ENCODE measurements at places on chromosomes 16 and 17.

GRCh38 chr17:83076938-83077337, 2.5 kb upstream of the METRNL start:
- peak; percentile 7 for DNase-seq

DNA sequence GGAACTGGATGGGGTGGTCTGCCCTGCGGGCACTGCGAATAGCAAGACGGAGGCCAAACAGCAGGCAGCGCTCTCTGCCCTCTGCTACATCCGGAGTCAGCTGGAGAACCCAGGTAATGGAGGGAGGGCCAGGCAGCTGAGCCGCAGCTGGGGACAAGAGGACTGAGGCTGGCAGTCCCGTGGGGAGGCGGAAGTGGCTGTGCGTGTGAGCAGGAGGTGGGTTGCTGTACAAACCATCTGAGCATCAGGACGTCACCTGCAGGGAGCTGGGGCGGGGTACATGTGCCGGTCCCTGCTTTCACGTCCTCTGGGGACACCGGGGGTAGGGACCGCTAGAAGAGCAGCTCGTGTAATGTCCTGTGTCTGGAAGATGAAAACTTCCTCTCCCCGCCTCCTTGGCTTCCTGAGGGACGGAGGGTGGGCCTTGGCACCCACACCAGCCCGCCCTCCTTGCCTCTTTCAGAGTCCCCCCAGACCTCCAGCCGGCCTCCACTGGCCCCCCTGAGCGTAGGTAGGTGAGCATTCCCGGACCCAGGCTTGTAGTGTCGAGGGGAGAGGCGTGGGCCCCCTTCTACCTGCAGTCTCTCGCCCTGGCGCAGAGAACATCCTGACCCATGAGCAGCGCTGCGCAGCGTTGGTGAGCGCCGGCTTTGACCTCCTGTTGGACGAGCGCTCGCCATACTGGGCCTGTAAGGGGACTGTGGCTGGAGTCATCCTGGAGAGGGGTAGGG, 3.7 kb downstream of the ADAD2 start:
- DNase-seq: no peak

GRCh38 chr16:9441012-9441411, 349.6 kb downstream of the HAPSTR1 start:
- no peak for DNase-seq

GRCh38 chr17:80327518-80327917, 66.9 kb downstream of the RNF213 start:
- DNase-seq: no peak

GRCh38 chr16:22665048-22665797, 148.7 kb upstream of the HS3ST2 start:
- no peak for DNase-seq

DNA sequence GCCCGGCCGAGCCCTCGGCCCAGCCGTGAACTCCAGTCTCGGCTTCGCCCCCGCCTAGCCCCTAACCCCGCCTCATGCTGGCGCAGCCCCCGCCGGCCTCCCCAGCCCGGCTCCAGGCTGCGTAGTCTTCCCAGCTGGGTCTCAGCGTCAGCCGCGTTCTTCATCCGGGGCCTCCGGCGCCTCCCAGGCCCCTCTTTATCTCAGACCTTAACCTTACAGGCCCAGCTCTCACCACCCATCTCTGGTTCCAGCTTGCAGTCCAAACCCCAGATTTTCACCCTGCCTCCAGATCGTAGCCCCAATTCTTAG, at the start of gene PROCA1:
TSS of gene PROCA1 (minus strand) at position 166 of the 309 bp plus-strand sequence. CDS start 228 bp downstream, outside the sequence.
- no peak for DNase-seq

GRCh38 chr17:61465550-61466237, 13.5 kb downstream of the TBX4 start:
- DNase-seq: no peak

DNA sequence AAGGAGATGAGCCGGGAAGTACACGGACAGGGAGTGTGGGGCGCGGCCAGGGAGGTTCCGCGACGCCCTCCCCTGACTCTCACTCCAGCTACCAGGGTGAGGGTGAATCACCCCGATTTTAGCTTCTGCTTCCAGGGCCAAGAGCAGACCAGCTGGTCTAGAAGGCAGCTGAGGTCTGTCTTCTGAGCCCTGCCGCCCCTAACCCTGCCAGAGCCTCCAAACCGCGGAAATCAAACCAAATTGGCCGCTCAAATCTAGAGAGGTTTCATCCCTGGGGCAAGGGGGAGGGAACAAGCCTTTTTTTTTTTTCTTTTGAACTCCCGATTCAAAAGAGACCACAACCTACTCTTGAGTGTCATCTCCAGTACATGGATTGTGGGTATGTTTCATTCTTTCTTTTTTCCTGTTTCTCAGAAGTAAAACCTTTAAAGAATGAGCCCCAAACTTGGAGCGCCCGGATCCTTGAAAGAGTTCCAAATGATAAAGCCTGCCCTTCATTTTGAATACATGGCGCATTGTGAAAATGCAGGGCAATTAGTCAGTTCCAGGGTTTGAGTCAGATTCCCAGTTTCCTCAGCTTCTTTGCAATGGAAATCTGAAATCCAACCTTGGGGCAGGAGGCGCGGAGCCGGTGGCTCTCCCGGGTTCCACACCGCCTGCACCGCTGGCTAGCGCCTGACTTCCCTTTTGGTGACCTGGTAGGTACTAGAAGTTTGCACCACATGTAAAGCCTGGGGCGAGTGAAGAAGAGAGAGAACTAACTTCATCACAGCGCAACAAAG, 16.5 kb upstream of the ZFHX3 start:
- no peak for DNase-seq

- peak; percentile 69 for DNase-seq
Measured at GRCh38 chr16:27154705-27155521, 48.4 kb upstream of the KDM8 start.

GRCh38 chr16:53511084-53511402, 8.0 kb upstream of the AKTIP start:
- DNase-seq: no peak

GRCh38 chr16:11050944-11051343, 106.6 kb downstream of the CLEC16A start:
- no peak for DNase-seq

DNA sequence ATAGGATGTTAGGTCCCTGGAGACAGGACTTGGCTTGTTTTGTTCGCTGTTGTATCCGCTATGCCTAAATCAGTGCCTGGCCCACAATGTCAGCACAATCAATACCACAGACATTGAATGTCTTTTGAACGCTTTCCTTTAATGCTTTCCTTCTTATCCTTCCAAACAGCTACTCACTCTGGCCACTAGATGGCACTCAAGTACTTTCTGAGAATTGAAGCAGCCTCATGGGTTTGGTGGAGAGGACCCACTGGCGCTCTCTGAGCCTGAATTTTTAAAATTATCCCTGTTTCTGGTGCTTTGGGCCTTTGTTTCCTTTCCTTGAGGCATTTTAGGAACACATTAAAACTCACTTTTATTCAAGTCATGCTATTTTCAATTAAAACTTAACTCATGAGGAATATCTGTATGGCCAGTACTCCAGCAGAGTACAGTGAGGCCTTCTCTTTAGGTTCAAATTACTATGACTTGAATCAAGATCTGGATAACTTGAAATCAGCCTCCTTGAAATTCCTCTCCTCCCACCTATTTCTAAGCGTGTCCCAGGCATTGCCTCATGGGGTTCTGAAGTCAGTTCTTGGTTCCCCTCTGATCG, 3.2 kb upstream of the NLRP1 start:
- peak; percentile 83 for DNase-seq

DNA sequence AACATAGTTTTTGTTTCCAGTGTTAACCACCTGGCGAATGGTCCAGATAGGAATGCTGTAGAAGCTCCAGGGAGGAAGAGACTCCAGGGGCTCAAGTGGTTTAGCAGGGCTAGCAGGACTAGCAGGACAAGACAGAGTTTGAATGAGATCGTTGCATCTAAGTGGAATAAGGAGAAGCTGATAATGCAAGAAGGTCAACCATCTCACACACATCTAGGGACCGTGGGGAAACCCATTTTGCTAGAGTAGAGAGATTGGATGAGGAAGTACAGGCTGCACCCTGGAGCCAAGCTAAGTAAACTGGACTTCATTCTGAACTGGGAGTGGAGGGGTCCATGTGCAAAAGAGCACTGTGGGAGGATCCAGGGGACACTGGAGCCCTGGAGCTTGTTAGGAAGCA, 86.1 kb upstream of the HSBP1 start:
- no peak for DNase-seq

DNA sequence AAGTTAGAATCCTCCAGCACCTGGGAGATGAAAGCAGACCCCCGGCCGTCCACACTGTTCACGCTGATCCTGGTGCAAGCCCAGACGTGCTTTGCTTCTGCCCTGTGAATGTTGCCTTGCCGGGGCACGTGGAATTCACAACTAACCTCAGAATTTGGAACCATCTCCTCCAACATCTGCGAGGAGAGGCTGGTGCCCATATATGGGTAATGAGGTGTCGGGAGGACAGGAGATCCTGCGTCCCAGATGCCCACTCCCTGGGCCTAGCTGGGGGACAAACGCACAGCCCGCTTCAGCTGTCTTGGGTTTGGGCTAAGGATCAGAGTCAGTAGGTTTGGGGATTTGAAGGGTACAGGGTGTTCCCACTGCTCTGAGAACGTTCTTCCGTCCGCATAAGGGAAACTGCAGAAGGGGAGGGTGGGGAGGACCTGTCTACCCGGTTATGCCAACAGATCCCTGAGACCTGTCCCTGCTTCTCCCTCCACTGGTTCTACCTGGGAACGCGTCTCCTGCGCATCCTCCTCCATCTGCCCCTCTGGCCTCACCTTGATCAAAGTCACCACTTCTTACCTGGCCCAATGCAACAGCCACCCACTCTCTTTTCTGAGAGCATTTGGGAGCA, 14.1 kb downstream of the PPL start:
- DNase-seq: no peak

DNA sequence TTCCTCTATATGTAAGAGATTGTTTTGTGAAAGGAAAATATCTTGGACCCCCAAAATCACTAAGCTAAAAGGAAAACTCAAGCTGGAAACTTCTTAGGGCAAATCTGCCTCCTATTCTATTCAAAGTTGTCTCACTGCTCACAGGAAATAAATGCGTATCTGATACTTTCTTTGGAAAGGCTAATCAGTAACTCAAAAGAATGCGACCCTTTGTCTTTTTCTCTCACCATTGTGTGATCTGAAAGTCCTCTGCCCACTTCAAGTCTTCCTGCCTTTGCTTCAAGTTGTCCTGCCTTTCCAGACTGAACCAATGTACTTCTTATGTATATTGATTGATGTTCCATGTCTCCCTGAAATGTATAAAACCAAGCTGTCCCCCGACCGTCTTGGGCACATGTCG, 157.3 kb downstream of the KIF2B start:
- no peak for DNase-seq

- DNase-seq: no peak
Measured at GRCh38 chr17:4856271-4856936, 23.3 kb downstream of the MINK1 start.

DNA sequence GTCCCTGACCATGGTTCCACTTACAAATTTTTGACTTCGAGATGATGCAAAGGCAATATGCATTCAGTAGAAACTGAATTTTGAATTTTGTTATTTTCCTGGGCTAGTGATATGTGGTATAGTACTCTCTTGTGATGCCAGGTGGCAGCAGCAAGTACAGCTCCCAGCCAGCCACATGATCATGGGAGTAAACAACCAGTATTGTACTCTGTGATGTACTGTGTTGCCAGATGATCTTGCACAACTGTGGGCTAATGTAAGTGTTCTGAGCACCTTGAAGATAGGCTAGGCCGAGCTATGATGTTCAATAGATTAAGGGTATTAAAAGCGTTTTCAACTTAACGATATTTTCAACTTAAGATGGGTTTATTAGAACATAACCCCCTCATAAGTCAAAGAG, 250.8 kb downstream of the STX8 start:
- no peak for DNase-seq

GRCh38 chr16:69323415-69323814, 7.0 kb downstream of the PDF start:
- no peak for DNase-seq

DNA sequence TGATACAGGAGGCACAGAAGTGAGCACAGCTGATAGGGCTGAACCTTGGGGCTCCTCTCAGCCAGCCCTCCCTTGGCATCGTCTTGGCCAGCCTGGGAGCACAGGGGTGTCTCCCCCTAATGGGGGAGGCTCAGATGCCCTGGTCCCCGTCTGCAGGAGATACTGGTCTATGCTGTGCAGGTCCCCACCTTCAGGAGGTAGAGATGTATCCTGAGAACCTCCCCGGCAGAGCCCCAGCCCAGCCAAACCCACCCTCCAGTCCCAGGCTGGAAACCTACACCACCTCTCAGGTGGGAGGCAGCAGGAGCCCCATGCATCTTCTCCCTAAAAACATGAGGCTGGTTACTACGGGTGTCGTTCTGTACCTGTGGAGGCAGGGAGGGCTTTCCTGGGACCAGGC, 38.7 kb downstream of the ABCC6 start:
- no peak for DNase-seq

- no peak for DNase-seq
Measured at GRCh38 chr16:87766485-87766797, 655 bp upstream of the KLHDC4 start.

DNA sequence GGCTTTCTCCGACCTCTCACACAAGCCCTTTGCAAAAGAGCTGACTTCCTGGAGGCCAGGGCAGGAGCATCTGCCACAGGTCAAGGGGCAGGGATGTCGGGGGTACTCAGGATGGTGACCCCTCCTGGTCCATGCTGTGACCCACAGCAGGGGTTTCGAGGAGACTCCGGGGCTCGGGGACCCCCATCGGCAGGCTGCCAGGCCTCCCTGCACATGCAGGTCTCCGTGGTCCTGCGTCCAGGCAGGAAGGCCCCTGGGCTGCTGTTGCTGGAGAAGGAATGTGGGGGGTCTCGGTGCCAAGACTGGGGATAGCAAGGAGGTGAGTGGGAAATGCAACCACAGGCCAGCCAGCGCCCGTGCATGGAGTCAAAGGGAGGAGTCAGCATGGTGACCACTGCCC, 11.6 kb downstream of the NATD1 start:
- no peak for DNase-seq

DNA sequence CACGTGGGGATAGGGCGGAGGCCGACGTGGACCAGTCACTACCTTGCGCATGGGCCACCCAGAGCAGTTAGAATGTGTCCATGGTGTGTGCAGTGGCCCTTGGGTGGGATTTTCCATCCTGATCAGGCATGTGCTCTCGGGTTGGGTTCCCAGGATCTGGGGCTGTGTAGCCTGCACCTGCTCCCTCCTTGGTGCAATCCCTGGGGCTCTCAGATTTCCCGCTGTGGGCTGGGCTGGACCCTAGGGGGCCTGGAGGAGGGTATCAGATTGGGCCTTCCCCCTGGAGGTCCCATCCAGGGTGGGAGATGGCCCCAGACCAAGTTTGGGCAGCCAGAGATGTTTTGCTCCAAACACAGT, 1.3 kb downstream of the SMTNL2 start:
- no peak for DNase-seq

DNA sequence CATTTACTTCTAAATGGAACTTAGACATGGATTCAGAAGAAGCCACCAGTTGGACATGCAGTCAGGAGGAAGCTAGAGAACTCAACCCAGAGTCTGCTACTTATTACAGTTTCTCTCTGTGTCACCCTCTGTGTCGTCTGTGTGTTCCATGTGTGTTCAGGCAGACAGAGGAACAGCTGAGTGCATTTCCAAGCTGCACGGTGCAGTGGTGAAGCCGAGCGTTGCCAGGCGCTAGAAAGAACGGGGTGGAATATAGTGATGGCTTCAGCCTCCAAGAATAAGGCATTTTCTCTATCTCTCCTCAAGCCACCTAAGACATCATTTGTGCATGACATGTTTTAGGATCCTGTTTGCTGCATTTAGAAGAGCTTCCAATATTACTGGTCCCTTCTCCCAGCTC, 101.1 kb upstream of the CCL2 start:
- no peak for DNase-seq

Data from CD4-positive, alpha-beta T cell treated with Interleukin-2 at 100 ng/mL for 4 hours (primary cell).